GM12878 (cell line): ENCODE measurements at places on chromosomes 12 and 14. TPM values are rescaled to one million over a fixed set of nuclear protein-coding genes. Genes with fewer than 3 reads are reported as not detected.

KRT78 gene
- total RNA-seq = not detected in 2 replicates

TAS2R50 gene
- 0.74 and 1.6 TPM in 2 replicates for total RNA-seq

SMCO2 gene
- total RNA-seq = 0.27 and 1.0 TPM in 2 replicates

KANSL2 gene
- total RNA-seq = 28.1 and 28.6 TPM in 2 replicates

DHRS7 gene
- 58.8 and 60.7 TPM in 2 replicates for total RNA-seq

DNA sequence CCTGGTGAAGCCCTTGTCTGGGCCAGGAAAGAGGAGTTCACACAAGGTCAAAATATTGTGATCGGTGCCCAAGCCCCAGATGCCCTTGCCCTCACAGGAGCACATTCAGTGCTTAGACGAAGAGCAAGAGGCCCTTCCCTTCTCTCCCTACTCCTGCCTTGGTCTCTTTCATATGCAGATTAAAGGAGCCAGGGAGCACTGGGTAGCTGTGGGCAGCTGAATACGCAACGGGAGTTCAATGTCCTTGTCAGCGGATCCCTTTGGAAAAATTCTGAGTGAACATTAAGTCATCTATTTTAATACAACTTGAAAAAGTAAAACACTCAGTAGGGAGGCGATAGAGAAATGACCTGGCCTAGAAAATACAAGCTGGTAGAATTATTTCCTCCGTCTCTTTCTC, 1489.4 kb downstream of the AACS start:
- DNase-seq = no peak

DNA sequence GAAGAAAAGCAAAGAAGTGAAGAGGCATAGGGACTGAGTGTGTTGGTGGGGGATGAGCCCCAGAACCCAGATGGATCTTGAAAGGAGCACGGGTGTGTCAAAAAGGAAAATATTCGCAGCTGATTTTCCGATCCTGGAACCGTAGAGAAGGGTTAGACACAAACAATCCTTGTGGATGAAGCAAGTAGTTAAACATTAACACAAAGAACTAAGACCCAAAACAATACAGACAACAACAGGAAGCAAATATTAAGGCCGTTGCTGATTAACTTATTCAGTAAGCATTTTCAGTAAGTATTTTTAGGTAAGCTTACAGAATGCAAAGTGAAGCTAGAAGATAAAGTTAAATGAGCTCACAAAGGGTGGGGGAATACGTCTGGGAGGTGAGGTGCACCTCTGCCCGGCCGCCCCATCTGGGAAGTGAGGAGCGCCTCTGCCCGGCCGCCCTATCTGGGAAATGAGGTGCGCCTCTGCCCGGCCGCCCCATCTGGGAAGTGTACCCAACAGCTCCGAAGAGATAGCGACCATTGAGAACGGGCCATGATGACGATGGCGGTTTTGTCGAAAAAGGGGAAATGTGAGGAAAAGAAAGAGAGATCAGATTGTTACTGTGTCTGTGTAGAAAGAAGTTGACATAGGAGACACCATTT, 62.8 kb upstream of the PRB2 start:
- DNase-seq = no peak

- DNase-seq = no peak
Observed at GRCh38 chr14:104392001-104392395, 187.6 kb upstream of the C14orf180 start.

DNA sequence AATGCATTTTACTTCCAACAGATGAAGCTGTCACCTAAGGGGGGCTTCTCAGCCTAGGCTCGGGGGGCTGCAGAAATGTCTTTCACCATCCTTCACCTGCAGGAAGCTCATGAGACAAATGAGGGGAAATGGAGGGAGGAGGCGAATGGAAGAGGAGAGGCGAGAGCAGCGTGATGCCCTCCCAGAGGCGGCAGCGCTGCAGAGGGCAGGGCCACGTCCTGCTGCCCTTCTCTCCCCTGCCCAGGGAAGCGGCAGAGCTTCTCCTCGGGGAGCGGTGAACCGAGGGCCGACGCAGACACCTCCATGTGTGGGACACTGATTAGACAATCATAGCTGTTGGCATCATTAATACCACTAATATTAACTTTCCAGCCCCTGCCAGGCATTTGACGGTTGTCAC, 78.3 kb downstream of the SERPINA3 start:
- DNase-seq = no peak
